ENCODE measurements at places on chromosomes 1 and 21. TPM values are rescaled to one million over a fixed set of nuclear protein-coding genes. Genes with fewer than 3 reads are reported as not detected.

S1PR1 gene
- 21.2 TPM for total RNA-seq

MRPS6 gene
- total RNA-seq, result 21.5 TPM

KRTAP21-2 gene
- not detected for total RNA-seq

JAM2 gene
- 22.3 TPM for total RNA-seq

CLIC6 gene
- 0.31 TPM for total RNA-seq

AGMAT gene
- 0.47 TPM for total RNA-seq

PADI4 gene
- not detected for total RNA-seq

Measured in occipital lobe (tissue), 3 donors.